Activated CD8-positive, alpha-beta memory T cell treated with anti-CD3 and anti-CD28 coated beads for 1 hour (primary cell): ENCODE measurements at places on chromosomes 7 and 10.

GRCh38 chr10:35089611-35090161, 455 bp downstream of the CUL2 start:
- no peak for DNase-seq

GRCh38 chr10:95691281-95691680, 2.4 kb downstream of the TCTN3 start:
- DNase-seq = no peak

- peak; percentile 4 for DNase-seq
Measured at GRCh38 chr10:110610308-110610774, 33.8 kb upstream of the RBM20 start.

- no peak for DNase-seq
Measured at GRCh38 chr10:105950410-105950809, 1214.1 kb downstream of the SORCS1 start.

GRCh38 chr7:3559278-3559677, 258.2 kb downstream of the SDK1 start:
- no peak for DNase-seq

DNA sequence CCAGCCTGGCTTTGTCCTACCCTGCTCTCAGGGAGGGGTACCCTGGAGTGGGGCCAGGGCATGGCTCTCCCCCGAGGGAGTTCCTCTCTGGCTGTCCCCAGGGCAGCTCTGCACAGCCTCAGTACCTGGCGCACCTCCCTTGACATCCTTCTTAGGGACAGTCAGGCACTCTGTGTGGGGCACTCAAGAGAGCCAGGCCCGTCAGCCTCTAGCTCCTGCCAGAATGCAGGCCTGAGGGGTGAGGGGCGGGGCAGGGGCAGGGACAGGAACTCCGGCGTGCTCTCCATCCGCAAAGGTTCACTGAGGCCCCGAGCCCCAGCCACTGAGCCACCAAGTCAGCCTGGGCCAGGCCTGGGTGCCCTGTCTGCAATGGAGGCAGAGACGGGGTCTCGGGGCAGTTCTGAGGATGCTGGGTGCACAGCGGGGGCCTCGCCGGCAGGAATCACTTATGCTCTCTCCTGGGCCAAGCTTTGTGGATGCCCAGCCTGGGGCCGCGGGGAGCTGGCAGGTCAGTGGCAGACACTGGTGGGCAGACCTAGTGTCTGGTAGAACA, 10.1 kb downstream of the LIMK1 start:
- no peak for DNase-seq

DNA sequence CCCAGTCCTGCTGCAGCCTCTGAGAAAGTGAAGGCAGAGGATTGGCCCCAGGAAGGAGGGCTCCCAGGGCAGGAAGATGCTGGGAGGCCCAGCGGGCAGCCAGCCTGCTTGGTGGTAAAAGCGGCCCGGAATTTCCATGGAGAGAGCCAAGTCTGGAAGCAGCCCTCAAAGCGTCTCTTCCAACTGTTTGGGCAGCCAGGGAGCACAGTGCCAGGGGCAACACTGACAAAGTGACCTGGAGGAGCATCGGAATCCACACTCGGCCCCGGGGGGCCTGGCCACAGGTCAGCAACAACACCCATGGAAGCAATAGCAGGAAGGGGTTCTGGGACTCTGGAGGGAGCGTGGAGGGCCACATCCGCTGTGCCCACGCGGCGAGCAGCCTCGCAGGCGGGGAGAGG, 63.2 kb upstream of the FGFR2 start:
- no peak for DNase-seq
